Prostate gland (tissue), 2 donors: ENCODE measurements at places on chromosomes 4 and X. TPM values are rescaled to one million over a fixed set of nuclear protein-coding genes. Genes with fewer than 3 reads are reported as not detected.

Gene ADAMTS3
- total RNA-seq = 4.0 TPM

Gene EFNB1
- total RNA-seq = 40.1 TPM

Gene TEX13B
- total RNA-seq = not detected

Gene TASL
- total RNA-seq = 0.18 TPM

Gene GLOD5
- not detected for total RNA-seq

Gene LDB2
- 37.7 TPM for total RNA-seq

Gene TENM3
- 21.4 TPM for total RNA-seq

GRCh38 chr4:40195182-40196177, 1.4 kb upstream of the RHOH start:
- DNase-seq = no peak

DNA sequence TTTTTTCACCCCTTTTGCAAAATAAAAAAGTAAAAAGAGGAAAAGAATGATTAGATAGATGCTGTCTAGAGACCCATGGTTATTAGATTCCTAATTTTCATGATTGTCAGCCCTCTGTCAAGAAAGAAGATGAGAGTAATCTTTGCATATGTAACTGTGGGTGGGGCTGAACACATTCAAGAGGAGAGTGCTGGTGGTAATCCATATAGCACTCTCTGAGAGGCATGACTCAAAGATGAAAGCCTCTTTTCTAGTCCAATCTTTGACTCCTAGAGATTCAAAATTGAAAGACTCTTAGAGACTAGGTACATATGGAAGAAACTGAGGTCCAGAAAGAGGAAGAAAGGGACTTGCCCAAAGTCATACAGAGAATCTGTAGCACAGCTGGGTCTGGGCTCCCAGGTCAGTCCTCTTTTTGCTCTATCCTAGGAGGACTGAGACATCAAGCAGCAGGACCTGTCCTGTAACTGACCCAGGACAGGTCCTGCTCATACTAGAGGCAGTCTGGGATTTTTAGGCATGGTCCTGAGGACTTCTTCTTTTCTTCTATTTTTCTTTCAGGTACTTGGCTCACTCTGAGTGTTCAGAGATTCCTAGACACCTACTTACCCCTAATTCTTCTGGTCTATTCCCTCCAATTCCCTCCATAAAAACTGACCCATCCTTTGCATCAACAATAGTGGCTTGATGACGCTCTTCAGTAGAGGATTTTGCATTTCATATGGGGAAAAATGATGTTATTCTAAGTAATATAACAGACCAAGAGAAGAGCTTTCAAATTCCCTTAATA, 23.8 kb downstream of the VSIG4 start:
- DNase-seq = no peak

GRCh38 chrX:26851981-26852380, 611.2 kb downstream of the PPP4R3C start:
- no peak for DNase-seq

DNA sequence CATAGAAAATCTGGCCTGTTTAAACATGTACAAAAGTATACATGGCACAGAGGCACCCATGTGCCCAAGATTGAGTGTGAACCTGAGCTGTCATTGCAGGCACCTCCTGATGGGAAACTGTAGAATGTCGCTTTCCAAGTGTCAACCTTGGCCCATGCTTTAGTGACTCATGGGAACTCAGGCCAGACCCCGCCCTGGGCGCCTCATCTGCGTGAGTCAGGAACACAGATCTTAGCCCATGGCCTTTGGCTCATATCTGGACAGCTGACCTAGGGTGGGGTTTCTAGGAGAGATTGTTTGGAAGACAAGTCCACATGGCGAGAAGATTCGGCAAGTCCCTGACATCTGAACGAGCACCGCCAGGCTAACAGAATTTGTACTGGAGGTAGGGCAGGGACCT, 50.0 kb downstream of the CYTL1 start:
- no peak for DNase-seq

- no peak for DNase-seq
Measured at GRCh38 chr4:156677656-156678055, 293.9 kb downstream of the PDGFC start.

GRCh38 chr4:183118585-183118984, 19.5 kb downstream of the WWC2 start:
- DNase-seq = no peak

DNA sequence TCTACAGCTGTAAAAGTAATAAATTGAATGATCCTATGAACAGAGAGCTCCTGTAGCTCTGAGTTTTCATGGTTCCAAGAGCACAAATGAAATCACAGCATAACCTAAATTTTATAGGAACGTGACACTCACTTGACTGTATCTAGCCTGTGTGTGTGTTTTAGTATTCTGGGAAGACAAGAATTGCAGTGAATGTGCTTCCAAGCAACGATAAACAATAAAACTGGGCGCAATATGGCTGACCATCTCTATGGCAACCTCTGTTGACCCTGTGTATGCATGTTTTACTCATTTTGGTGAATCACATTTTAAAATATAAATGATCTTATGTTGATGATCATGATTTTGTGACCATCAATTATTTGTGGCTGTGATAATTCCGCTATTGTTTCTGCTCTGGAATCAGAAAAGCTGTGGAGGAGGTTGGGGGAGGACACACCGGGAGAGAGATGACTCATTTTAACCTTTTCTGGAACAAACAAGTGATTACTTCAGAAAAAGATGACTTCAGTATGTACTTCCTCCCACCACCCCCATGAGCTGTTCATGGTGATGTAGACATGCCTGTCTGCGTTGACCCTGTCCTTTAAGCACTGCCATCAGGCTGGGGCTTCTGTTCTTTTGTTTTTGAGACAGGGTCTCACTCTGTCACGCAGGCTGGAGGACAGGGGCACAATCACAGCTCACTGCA, 31.8 kb downstream of the USP11 start:
- DNase-seq = no peak

- peak; percentile 28 for DNase-seq
Measured at GRCh38 chrX:53435997-53436396, 1.8 kb upstream of the HSD17B10 start.

DNA sequence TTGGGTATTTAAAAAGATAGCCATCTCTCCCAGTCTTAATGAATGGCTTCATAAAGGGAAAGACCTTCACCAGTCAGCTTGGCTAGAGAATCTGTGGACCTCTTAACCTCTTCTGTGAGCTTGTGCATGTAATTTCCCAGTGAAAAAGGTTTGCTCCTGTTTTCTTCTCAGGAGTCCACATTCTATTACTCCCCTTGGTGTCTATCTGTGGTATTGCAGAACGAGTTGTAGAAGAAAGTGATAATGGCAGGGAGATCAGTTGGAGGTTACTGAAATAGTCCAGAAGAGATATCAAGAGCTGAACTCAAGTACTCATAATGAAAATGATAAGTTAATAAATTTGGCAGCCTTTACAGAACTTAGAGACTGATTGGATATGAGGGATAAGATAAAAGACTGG, 16.5 kb upstream of the VAMP7 start:
- no peak for DNase-seq

- no peak for DNase-seq
Measured at GRCh38 chrX:63581398-63581797, 203.6 kb downstream of the ARHGEF9 start.

GRCh38 chr4:19941434-19941833, 310.3 kb upstream of the SLIT2 start:
- DNase-seq = no peak

DNA sequence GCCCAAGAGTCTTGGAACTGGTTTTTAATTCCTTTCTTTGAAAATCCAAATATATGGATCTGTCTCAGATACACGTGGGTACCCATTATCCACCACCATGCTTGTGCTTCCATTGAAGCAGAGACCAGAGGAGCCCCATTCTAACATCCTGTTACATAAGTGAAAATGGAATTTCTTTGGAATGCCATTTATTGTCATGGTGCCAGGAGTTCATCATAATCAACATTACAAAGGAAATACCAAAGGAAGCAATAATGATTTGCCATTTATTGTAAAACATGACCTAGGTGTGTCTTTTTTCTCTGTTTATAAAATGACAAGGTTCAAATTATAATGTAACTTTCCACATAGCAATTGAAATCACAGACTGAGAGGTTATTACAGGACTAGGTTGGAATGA, 61.7 kb downstream of the PALLD start:
- no peak for DNase-seq

DNA sequence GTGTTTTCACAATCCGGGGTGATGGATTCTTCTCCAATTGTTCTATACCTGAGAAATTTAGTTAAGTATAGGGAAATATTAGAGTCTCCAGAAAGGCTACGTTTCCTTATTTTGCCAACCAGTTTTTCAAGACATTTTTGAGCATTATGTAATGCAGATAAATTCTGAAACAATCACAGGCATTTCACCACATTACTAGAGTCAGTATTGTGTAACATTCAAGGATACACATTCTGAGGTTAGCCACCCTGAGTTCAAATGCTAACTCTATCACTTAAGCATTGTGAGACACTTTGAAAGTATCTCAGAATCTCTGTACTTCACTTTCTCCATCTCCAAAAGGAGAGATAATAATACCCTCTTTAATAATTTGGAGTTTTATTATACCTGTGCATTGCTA, 10.6 kb downstream of the SULT1B1 start:
- no peak for DNase-seq

GRCh38 chrX:123859409-123859845, 426 bp upstream of the XIAP start:
- DNase-seq = peak; percentile 64

GRCh38 chr4:874971-875817, 49.3 kb upstream of the CPLX1 start:
- no peak for DNase-seq

DNA sequence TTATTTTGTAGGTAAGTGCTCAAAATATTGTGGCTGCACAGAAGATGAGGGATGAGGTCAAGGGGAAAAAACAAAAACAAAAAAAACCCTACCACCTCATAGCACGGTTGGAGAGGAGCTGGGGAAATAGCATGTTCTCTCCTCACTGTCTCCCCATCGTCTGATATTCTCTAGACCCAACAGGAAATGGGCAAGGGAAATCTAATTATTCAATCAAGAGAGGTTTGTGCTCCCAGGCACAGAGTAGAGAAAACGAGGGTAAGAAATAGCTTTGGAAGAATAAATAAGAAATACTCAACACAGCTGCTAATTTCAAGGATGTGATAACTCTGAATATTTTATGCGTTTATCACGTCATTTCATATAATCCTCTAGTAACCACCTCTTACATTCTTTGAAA, 619.2 kb upstream of the GNPDA2 start:
- DNase-seq = no peak

GRCh38 chrX:35251226-35251625, 308.6 kb downstream of the FAM47B start:
- no peak for DNase-seq

- no peak for DNase-seq
Measured at GRCh38 chrX:154649503-154650220, 3.7 kb downstream of the CTAG2 start.

DNA sequence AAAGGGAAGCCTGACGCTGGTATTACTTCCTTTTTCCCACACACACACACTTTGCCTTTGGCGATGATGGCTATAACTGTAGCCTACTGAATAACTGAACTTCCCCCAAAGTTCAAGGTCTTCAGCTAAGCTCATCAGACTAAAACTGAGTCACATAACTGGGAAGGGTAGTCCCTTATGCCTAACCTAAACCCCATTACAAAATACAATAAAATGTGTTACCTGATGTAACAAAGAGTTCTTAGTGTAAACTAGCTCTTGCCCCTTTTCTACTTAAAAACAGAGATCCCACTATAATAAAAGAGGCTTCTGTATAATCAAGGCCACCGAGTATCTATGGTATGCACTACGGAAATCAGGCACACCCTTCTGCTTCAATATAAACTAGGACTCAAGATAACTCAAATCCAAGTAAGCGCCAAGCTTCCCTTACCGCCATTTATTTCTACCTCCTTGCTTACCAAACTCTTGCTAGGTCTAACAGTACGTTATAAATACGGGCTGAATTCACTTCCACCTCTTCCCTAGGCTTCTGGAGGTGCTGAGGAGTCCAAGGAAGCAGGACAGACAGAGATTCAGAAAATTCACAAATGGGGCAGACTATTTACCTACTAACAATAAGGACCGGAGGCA, 2.4 kb downstream of the OTUD4 start:
- no peak for DNase-seq

- DNase-seq = no peak
Measured at GRCh38 chr4:18049446-18049845, 27.9 kb upstream of the LCORL start.

DNA sequence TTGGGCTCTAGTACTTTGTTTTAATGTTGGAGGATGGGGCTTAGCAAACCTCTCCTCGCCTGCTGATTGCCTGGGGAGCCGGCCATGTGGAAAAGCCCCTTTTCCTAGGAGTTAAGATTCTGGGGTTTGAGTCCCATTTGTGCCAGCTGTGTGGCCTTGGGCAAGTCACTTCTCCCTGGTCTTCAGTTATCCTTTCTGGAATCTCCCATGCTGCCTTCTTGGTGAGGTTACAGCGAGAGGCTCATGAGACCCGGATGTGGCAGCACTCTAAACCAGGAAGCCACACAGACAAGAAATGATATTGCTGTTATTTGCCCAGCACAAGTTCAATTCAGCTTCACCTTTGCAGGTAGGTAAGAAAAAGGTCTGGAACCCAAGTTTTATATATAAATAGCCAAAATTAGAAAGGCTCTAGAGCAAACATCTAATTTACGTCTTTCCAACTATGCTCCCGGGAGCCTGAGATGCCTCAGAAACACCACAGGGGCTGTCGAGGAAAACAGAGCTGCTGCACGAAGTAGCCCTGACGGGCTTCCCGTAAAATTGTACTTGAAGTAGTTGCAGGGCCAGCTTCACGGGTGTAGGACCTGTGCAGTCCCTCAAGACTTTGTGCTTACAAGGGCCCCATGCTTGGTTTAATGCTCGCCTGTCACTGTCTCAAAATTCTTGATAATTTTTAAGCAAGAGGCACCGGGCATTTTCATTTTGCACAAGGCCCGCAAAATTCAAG, 8.3 kb upstream of the SASH3 start:
- no peak for DNase-seq

- no peak for DNase-seq
Measured at GRCh38 chr4:17138847-17139246, 240.4 kb upstream of the LDB2 start.
